DMS 273 treated with DMSO at 0.1 percent for 48 hours (cell line): ENCODE measurements at places on chromosomes 2 and 18.

DNA sequence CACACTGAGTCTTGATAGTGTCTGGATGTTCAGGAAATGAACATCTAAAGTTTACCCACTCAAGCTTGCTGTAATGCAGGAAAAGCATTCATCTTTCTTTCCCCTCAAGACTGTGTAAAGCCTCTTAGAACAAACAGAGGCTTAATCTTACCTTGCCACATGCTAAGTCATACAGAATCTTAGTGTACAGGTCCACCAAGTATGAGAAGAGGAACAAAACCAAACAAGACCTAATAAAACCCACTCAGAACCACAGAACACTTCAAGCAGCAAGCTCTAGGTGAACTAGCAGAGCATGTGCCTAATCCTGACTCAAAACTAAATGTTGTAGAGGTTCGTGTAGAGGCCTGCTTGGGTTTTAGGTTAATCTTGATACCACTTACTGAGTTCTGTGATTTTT, 97.6 kb downstream of the SPTBN1 start:
- DNase-seq = no peak

DNA sequence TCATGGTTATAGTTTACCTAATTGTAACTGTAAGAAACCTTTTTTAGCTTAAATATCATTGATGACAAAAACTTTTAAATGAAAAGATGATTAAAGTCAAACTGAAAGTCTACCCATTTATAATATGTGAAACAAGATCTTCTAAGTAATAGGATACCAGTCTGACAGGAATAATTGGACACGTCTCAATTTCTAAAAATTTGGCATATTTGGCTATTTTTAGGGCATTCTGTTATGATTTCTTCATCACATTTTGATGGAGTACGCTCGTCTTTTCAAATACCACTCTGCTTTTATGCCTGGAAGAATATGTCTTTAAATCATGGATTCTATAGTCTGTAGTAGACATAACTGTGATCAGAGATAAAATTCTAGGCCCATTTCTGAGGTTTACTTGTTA, 1.3 kb downstream of the R3HDM1 start:
- no peak for DNase-seq

GRCh38 chr2:16245481-16246054, 305.2 kb downstream of the MYCN start:
- no peak for DNase-seq

- no peak for DNase-seq
Measured at GRCh38 chr2:239509373-239510143, 108.7 kb upstream of the HDAC4 start.

- no peak for DNase-seq
Measured at GRCh38 chr2:171541202-171541887, 19.1 kb downstream of the CYBRD1 start.

DNA sequence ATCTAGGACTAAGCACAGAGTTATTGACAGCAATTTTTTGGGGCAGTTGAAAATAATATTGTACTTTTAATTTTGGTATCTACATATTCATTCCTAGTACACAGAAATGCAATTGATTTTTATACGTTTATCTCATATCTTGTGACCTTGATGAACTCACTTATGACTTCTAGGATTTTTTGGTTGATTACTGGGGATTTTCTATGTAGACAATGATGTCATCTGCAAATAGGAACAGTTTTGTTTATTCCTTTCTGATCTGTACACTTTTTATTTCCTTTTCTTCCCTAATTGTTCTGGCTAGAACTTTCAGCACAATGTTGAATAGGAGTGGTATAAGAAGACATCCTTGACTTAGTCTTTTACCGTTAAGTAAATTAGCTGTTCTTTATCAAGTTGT, 143.5 kb upstream of the PGAP1 start:
- DNase-seq = no peak

GRCh38 chr2:54208364-54209240, 47.4 kb downstream of the TSPYL6 start:
- no peak for DNase-seq

GRCh38 chr2:33168922-33169321, 222.2 kb downstream of the LTBP1 start:
- no peak for DNase-seq

GRCh38 chr2:156192468-156192867, 140.1 kb downstream of the NR4A2 start:
- no peak for DNase-seq

GRCh38 chr2:234490271-234491091, 6.4 kb downstream of the ARL4C start:
- no peak for DNase-seq

DNA sequence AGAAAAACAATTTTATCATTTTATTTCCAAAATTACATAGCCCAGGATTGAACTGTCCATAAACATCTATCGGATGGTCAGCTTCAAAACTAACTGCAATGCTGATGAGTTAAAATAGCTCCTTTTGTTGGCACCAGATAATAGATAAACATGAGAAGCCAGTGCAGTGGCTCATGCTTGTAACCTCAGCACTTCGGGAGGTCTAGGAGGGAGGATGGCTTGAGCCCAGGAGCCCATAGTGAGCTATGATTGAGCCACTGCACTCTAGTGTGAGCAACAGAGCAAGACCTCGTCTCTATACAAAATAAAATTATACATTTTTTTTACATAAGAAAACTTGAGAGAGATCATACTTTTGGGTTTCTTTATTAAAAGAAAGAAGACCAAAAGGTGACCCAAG, 34.6 kb upstream of the IMPA2 start:
- DNase-seq = no peak

DNA sequence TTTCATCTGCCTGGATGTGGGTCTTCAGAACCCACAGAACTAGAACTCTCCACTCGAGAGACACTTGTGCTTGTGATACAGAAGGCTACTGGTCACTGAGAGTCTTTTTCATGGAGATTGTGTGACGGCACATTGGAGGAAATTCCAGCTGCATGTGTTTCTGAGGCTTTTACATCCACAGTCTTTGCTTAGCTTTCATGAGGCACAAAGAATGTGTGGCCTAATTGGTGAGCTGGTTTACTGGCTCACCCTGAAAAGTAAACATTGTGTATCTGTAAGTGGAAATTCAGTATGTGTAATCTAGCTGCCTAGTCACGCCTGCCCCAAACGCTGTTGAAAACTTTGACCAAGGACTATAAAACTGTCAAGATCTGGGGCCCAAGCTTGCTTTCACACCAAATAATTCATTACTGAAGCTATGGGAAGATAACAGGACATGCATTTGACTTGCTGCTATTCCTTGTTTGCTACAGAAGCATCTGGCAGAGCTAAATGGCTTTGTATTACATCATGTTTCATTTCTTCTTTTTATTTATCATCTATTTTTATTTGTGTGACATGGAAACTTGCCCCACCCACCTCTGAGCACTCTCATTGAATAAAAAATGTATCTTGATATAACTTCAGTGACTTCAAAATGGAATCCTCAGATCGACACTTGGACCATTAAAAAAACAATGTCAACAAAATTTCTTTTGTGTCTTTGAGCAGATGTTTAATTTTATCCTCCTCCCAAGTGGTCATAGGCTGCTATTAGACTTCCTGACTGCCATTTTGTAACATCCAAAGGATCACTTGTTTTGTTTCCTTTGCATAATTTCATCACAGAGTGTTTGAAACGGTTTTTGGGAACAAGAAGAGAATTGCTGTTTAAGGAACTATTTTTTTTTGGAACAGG, 80.2 kb downstream of the EFEMP1 start:
- DNase-seq = no peak

- no peak for DNase-seq
Measured at GRCh38 chr2:161243905-161244304, 64.3 kb upstream of the PSMD14 start.

- DNase-seq = peak; percentile 80
Measured at GRCh38 chr18:24075767-24076597, 61.4 kb downstream of the TTC39C start.

DNA sequence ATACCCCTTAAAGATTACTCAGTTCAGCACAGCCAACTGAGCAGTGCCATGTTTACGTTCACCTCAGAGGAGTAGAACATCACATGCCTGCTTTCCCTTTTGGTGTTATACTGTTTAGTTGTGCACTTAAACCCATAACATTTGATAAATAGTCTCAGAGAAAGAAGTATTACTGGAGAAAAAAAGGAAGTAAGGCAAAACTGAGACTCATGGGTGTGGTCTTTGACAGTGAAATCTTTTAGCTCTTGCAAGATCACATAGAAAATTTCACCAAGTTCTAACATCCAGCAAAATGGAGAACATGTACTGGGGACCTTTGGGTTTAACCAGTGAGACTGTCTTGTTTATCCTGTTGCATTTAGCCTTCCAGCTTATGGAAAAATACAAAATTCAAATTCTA, 5.6 kb downstream of the TANK start:
- DNase-seq = no peak

DNA sequence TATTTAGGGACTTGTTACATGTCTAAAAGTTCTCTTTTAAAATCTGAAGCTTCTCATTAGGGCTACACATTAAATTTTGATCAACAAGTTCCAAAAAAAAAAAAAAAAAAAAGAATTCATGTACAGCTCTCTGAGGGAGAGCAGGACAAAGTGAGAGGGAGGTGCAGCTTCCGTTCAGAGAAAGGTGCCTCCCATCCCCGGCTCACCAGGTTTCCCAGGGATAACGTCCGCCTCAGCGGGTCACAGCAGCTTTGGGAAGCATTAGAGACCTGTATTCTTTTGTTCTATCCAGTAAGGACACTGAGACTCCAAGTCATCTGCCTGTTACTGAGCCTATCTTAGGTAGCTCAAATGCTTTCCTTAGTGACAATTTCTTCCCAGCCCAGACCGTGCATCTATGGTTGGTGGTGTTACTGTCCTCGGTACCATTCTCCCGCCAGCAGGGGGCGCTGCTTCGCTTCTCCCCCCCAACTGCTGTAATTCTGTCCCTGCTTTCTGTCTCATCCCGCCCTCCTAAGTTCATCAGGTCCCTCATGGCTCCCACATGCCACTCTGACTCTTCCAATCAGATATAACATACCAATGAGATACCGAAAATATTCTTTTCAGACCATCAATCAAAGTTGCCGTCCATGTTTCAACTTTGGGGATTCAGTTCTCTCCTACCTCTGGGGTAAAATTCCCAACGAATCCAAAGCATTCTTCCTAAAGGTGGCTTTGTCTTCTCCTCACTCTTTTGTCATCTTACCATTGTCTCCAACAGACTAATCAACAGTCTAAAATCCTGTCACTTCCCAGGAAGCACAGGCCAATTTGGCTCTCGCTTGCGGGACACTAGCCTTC, 466.5 kb downstream of the METTL4 start:
- DNase-seq = peak; percentile 30

GRCh38 chr2:134002391-134002790, 251.5 kb upstream of the MGAT5 start:
- no peak for DNase-seq

- DNase-seq = no peak
Measured at GRCh38 chr18:70662588-70662987, 373.7 kb downstream of the SOCS6 start.

- no peak for DNase-seq
Measured at GRCh38 chr2:176614930-176615329, 345.7 kb downstream of the MTX2 start.

DNA sequence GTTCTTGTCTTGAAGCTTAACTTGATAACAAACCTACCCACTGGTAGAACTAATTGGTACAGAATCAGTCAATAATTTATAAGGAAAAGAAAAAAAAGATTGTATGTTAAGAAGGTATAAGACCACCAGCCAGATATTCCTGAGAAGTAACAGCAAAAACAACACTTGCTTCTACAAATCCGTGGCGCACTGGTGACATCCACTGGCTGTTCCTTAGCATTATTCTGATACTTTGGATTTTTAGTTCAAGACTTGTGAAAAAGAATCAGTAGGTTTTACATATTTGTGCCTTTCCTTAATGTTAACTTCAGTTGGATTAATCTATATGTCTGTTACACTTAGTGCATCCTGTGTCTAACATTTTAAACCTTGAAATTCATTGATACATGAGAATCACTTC, 141.8 kb downstream of the GRB14 start:
- no peak for DNase-seq
